ENCODE measurements at places on chromosomes 2 and 18. TPM values are rescaled to one million over a fixed set of nuclear protein-coding genes. Genes with fewer than 3 reads are reported as not detected.

DNA sequence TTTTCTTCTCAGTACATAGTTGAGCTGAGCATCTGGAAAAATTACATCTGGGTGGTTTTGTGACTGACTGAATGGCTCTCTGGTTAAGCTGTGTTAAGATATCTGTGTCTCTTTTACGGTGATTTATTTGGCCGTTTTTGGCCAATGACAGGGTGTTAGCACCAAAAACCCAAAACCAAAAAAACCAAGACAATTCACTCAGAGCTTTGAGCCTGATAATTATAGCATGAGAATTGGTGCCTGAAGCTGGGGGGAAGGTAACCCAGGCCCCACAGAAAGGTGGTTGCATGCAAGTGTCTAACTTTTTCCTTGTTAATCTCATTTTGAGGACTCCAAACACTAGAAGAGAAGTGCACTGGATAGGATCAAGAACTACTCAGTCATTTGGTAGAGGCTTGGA, 4.5 kb downstream of the CD28 start:
- H3K27me3 ChIP-seq: peaks cover 6% of the 10 kb centered on the region
- DNase-seq: no peak
- no peak overlapping the region for H3K4me3 ChIP-seq
- H3K27ac ChIP-seq: no peak overlapping the region

DNA sequence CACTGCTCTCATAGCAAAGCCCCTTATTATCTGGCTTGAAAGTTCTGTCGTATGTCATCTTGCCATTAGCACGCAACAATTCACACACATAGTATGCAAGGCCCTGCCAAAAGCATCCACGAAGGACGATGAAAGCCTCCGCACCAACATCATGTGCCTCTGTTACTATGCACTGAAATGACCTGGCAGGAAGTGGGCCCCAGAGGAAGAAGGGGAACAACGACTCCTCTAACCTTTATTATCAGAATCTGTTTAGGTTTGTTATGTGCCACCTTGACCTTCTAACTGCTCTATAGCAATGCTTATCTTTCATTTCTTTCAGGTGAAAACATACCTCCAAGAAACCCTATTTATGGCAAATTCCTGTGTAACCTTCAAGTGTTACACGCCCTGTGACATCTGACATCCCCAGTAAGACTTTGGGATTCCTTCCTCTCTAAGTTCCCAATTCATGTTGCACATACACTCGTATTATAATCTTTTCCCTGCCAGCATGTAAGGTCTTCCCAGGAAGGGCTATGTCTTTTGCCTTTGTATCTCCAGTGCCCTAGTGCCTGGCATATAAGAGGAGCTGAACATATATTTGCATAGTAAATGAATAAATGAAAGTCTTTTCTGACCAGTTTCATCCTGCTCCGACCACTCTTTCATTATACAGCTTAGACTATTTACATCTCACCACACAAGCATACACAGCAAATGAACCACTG, 7.0 kb upstream of the NDUFV2 start:
- H3K27ac ChIP-seq: peak overlapping the region; percentile 98
- H3K27me3 ChIP-seq: no peaks in the 10 kb centered on the region
- peaks cover 36% of the 10 kb centered on the region for H3K4me1 ChIP-seq
- peak; percentile 19 for DNase-seq
- no peak overlapping the region for H3K4me3 ChIP-seq
- no peaks in the 10 kb centered on the region for H3K36me3 ChIP-seq

GRCh38 chr2:155633060-155633839, 699.3 kb downstream of the NR4A2 start:
- no peaks in the 10 kb centered on the region for H3K4me1 ChIP-seq
- no peak overlapping the region for H3K4me3 ChIP-seq
- no peaks in the 10 kb centered on the region for H3K27me3 ChIP-seq
- no peak for DNase-seq
- H3K27ac ChIP-seq: no peak overlapping the region

CHRND gene
- total RNA-seq: not detected

SERPINB4 gene
- 0.26 TPM for total RNA-seq
